ENCODE measurements at places on chromosomes 6 and 20. TPM values are rescaled to one million over a fixed set of nuclear protein-coding genes. Genes with fewer than 3 reads are reported as not detected.

Gene PTP4A1
- total RNA-seq, result 144 TPM

Gene NEURL2
- 1.2 TPM for total RNA-seq

Gene SYNGAP1
- 94.1 TPM for total RNA-seq

Gene TMEM217
- total RNA-seq, result not detected

Gene GGTLC1
- total RNA-seq, result not detected

Gene TRIM15
- not detected for total RNA-seq

Gene WFDC8
- not detected for total RNA-seq

Gene NSFL1C
- total RNA-seq, result 65.7 TPM

Gene HLA-DQB1
- 5.3 TPM for total RNA-seq

Gene HCK
- total RNA-seq, result 129 TPM

Gene OPRM1
- total RNA-seq, result not detected

Gene PNLDC1
- not detected for total RNA-seq

Gene HMGA1
- total RNA-seq, result 102 TPM

Gene AFG1L
- 8.1 TPM for total RNA-seq

Gene EEF1E1
- total RNA-seq, result 21.0 TPM

Gene FRK
- total RNA-seq, result 0.05 TPM

Gene CRNKL1
- 32.1 TPM for total RNA-seq

Gene CST2
- not detected for total RNA-seq

Gene APOBEC2
- total RNA-seq, result not detected

Gene TPMT
- 5.0 TPM for total RNA-seq

Gene DZANK1
- 2.9 TPM for total RNA-seq

Gene NECAB3
- 13.6 TPM for total RNA-seq

Gene RBM24
- not detected for total RNA-seq

Gene SNAP25
- total RNA-seq, result not detected

Gene HSPA1L
- 3.6 TPM for total RNA-seq
